ENCODE measurements at places on chromosomes 16 and 17.
A peak's percentile ranks its signal among the peaks of the same experiment; 100 is the strongest.

DNA sequence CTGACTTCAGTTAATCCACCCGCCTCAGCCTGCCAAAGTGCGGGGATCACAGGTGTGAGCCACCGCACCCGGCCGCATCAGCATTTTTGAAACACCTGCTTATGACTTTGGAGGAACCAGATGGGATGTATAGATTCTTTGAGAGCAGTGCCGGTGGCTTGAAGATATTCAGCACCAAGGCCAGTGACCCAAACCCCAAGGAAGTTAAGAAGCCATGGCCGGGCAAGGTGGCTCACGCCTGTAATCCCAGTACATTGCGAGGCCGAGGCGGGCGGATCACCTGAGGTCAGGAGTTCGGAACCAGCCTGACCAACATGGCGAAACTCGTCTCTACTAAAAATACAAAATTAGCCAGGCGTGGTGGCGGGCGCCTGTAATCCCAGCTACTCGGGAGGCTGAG, 43.9 kb downstream of the TRARG1 start:
- DNase-seq: no peak

- no peak for DNase-seq
Measured at GRCh38 chr16:57264950-57265371, 19.5 kb downstream of the PLLP start.

DNA sequence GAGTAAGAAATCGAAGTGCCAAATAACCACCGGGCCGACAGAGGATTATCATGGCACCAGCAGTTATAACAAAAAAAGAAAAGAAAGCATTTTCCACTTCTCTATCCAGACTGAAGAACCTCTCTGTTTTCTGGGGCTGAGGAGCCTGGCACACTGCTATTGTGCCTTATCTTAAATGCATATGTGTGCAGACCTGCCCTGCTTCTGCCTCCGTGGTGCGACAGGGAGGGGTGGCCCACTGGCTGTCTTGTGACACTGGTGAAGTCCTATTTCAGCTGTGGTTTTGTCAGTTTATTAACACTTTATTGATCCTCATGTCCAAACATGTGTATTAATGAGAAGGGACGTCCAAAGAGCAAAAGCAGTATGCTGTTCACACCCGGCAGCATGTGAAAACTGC, 55.4 kb downstream of the CDK5R1 start:
- no peak for DNase-seq

DNA sequence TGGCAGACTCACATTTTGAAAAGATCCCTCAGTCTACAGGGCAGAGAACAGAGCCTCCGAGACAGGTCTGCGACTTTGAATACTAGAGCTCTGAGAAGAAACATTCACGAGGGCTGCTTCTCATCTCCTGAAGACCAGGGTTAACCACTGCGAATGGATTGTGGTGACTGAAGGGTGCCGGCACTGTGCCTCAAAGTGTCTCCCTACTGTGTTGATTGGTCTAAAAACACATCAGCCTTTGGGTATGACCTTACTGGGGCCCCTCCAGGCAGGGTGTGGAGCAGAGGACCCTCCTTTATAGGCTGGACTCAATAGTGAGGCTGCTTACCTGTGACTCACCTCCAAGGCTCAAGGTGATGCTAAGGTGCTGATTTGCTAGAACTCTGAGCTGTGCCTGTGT, 2.6 kb upstream of the LGALS9 start:
- no peak for DNase-seq

- no peak for DNase-seq
Measured at GRCh38 chr17:16215002-16215272, 397 bp downstream of the NCOR1 start.

GRCh38 chr16:67407176-67407787, 9.0 kb downstream of the ZDHHC1 start:
- DNase-seq: no peak

GRCh38 chr16:65070831-65071432, 50.9 kb downstream of the CDH11 start:
- DNase-seq: peak; percentile 84

DNA sequence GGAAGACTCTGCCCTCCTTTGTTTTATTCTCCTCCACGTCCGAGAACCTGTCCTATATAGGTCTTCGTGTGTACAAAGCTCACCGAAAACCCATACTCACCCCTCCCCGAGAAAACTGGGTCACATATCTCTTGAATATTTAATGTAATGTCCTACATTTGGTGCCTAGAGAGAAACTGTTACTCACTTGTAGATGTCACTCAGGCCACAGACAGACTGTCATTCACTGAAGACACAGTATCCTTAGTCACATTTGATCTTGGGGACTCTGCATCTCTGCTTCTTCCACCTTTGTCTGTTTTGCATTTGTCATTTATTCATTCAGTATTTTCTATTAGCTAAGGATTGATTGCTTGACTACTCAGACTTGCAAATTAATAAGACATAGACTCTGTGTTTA, 131.8 kb upstream of the TBX2 start:
- no peak for DNase-seq

DNA sequence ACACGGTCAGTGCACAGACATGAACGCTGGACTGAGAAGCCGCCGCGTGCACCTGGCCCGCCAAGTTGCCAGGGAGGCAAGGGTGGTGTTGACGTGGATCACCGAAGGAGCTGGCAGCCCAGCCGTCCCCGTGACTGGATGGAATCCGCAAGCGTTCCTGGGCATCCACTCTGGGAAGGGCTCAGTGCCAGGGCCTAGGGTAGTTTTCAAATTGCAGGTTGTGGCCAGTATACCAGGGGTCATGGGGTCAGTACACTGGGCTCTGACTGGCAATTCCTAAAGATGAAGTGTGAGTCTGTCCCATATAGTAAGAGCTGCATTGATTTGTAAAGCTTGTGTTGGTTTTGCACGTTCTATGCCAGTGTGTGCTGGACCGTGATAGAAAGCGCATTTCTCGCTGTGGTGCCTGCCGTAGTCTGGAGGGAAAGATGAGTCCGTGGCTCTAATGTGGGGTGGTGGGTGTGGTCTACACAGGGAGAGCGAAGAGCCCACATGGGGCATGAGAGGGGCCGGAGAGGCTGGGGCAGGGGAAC, 21.1 kb upstream of the METRNL start:
- no peak for DNase-seq

DNA sequence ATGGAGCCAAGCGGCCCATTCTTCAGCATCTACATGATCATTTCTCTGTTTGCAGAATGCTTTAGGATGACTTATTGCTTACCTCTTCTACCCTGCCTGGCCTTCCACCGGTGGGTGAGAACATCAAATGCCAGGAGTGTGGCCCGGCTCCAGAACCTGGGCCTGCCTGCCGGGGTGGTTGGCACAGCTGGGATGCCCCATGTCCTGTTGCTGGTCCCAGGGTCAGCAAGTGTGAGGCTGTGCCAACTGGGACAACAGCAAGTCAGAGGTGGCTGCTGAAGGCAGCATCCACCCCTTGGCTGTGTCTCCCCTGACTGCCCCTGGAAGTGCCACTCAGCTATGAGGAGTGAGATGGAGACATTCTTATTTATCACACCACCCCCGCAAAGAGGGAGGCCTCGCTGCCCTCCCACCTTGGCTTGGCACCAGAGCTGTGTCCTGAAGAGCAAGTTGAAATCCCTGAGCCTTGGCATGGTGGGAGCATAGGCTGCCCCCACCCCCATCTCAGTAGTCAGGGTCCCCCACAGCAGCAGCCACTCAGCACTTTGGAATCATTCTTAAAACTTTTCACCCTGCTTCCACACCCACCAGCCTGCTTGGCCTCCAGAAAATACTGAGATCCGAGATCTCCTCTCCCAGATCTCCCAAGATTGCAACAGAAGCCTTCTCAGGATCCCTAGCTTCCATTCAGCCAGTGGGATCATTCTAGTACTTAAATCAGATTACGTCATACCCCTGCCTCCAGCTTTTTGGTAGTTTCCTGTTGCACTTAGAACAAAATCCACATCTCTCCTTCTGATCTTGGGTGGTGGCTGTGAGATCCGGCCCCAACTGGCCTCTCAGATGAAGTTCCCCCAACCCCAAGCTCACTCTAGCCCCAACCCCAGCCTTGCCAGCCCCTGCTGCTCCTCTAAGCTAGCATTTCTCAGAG, 127.5 kb downstream of the SOCS1 start:
- peak; percentile 21 for DNase-seq

- DNase-seq: no peak
Measured at GRCh38 chr16:635573-636205, 416 bp downstream of the METTL26 start.

DNA sequence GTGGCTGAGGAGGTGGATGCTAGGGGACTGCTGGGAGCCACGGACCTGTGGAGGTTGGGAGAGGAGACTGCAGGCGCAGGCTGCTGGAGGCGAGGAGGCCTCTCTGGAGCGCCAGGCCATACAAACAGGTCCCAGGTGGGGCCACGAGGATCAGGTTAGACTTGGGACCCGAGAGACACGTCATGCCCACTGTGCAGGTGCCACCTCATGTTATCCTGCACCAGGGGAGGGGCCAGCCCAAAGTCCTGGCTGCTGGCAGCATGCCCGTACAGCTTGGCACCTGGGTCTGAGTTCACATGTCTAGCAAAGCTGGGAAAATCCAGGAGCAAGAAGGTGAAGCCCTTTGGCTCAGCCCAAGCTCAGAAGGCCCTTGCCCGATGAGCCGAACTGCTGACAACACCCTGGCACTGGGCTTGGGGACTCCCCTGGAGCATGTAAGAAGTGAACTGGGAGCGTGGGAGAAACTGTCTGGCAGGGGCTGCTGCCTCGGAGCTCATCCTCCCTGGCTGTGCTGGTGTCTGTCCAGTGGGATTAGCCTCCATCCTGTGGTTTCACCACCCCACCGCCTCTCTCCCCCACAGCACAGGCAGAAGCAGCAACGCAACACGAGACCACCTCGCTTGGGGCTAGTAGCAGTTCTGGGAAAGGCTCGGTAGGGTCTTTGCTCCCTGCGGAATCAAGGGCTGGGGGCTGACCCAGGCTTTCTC, 5.3 kb downstream of the ARHGDIA start:
- DNase-seq: no peak

DNA sequence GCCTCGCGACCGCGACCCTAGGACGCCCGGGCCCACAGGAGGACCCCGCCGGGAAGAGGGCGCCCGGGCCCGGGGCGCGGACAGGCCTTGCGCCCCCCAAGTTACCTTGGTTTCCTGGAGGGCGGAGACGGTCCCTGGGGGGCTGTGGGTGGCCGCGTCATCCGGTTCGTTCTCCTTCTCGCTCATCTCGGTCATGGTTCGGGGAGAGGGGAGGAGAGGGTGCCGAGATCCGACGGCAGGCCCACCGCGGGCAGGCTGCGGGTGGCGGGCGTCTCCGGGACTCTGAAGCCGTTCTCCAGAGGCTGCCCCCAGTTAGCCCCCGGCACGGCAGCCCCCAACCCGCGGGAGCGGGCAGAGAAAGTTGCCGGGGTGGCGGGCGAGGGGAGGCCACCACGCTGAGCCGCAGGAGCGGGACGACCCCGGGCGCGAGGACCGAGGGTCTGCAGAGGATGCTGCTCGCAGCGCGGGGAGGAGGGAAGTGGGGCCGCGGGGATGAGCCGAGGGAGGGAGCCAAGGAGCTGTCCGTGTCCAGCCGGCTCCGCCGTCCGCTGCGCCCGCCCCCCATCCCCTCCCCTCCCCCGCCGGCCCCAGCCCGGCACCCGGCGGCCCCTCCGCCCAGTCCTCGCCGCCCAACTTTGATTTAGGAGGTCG, at the start of gene STAC2:
Gene STAC2 (minus strand): TSS at position 638 of the 651 bp plus-strand sequence. CDS start 443 bp downstream, at position 195.
- DNase-seq: no peak

- no peak for DNase-seq
Measured at GRCh38 chr17:51395621-51396020, 135.3 kb downstream of the UTP18 start.

DNA sequence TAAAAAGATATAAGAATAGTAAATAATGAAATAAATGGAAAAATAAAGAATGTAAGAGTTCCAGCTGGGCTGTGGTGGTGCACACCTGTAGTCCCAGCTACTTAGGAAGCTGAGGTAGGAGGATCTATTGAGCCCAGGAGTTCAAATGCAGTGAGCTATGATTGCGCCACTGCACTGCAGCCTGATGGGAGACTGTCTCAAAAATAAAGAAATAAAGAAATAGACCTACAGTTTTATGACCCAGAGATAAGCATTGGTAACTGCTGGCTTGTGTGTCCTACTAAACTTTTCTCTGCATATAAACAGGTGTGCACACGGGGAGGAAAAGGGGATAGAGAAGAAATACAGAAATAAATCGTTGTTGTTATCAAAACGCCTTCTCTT, 7.8 kb upstream of the PDP2 start:
- DNase-seq: no peak

DNA sequence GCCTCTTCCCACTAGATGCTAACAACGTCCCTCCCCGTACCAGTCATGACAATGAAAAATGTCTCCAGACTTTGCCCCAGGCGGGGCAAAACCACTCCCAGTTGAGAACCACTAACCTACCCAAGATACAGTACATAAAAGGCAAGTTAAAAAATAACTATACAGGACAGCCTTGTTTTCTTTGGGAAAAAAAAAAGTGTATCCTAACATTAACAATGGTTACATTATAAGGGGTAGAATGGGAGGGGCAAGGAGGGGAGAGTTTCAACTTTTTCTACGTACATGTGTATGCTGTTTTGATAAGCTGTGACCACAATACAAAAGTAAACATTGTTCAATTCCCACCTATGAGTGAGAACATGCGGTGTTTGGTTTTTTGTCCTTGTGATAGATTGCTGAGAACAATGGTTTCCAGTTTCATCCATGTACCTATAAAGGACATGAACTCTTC, 94.9 kb downstream of the TOX3 start:
- DNase-seq: no peak

GRCh38 chr17:28957992-28958355, 6.7 kb upstream of the PHF12 start:
- no peak for DNase-seq

- DNase-seq: no peak
Measured at GRCh38 chr16:55900616-55901393, 25.6 kb upstream of the CES5A start.

DNA sequence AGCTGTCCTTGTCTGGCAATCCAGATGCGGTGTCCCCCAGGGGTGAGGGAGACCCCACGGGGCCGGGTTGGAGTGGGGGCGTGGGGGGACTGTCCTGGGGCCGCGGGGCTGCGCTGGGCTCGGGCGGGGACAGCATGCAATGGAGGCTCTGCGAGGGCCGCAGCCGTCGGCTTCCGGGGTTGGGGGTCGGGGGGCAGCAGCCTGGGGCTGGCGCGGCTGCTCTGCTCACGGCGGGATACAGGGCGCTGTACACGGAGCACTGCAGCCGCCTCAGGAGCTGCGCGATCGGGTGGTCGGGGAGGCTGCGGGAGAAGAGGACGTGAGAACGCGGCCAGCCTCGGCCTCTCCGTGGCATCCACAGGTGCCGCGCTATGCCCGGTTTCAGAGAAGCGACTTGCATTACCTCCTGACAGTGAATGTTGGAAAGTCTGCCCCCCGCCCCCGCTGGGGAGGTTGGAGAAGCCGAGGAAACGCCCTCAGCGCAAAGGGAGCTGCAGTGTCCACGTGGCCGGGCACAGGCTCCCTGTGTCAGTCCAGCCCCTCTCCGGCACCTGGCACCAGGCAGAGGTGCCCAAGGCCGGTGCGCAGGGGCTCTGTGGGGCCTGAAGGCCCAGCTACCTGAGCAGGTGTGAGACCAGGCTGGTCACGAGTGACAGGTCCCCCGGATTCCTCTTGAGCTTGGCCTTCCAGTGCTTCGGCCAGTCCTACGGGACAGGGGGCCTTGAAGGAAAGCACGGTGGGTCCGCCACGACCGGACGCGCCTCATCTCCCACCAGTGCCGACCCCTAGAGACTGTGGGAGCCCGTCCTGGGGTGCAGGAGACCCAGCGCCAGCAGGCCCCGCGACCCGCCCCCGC, 9.4 kb upstream of the SPATA2L start:
- no peak for DNase-seq

GRCh38 chr16:72877374-72878028, 170.4 kb downstream of the ZFHX3 start:
- DNase-seq: peak; percentile 85

All from BJ (cell line).